Brain microvascular endothelial cell (primary cell): ENCODE measurements at places on chromosomes 1 and 21.

DNA sequence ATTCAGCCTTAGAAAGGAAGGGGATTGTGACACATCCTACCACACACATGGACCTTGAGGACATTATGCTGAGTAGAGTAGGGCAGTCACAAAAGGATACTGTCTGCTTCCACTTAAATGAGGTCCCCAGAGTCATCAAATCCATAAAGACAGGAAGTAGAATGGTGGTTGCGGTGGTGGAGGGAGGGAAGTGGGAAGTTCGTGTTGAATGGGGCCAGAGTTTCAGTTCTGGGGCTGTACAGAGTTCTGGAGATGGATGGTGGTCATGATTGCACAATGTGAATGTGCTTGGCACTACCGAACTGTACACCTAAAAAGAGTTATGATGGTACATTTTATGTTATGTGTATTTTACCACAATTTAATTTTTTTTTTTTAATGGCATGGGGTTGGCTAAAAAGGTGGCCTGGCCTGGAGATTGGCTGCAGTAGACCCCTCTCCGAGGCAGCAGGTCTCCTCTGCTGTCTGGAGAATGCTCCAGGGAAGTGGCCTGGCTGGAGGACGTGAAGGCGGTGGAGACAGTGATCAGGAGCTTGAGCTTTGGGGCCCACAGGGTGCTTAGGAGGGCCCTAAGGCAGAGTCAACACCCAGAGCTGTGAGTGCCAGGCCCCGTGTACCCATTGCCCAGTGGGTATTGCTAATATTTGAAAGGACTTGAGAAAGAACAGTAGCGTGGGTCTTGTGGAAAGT, 30.4 kb downstream of the IFNGR2 start:
- no peak for DNase-seq

- no peak for DNase-seq
Measured at GRCh38 chr1:91684481-91685196, 184.0 kb downstream of the CDC7 start.

GRCh38 chr1:116179964-116180363, 68.8 kb downstream of the MAB21L3 start:
- DNase-seq: no peak

DNA sequence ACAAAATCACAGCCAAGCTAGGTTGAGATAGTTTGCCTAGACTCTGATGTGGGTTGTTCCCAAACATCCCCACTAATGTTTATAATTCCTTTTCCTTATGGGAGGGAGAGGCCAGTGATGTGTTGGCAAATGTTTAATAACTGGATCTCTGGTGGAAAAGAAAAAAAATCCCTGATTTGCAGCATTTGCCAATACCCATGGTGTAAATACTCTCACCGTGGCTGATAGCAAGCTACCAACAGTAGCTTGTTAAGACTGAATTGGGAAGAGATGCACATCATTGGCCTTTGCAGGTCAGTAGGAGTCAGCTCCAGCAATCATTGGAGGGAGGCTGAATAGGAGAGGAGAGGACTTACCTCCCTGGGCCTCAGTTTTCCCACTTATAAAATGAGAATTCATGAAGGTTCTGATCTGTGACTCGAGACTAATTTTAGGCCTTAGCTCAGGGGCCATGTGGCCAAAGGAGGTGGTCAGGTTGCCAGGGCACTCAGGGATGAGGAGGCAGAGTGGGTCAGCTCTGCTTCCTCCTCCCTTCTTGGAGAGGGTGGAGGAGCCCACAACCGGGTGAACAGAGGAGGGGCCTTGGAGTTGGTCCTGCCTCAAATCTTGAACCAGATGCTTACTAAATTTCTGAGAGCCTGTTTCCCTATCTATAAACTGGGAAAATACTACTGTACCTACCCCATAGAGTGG, 20.0 kb upstream of the SCMH1 start:
- no peak for DNase-seq

DNA sequence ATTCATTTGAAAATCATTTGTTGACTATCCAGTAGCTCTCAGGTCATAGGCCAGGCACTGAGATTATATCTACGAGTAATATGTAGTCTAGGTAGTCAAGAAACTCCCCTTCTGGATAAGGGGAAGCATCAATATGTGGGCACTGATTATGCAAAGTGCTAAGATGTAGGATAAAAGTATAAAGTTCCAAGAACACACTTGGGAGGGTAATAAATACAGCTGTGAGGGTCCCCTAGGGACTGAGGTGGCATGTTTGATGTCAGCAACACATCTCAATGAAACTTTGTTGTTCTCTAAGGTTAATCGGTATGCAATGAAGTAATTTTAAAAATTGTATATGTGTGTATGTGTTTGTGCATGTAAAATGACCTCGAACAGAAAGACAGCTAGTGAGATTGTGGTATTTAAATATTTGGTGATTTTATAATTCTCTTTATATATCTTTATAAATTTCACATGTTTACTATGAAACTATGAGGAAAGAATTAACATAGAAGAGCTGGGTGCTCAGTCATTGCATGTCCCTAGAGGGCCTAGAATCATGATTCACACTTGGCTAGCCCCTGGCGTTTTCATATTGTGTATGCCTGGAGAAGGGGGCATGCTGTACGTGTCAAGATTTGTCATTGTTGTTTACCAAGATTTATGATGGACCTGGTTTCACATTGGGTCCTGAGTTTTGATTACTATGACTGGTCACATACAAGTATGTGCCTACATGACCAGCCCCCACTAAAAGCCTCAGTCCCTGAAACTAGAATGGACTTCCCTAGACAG, 140.1 kb upstream of the DUSP10 start:
- DNase-seq: no peak

DNA sequence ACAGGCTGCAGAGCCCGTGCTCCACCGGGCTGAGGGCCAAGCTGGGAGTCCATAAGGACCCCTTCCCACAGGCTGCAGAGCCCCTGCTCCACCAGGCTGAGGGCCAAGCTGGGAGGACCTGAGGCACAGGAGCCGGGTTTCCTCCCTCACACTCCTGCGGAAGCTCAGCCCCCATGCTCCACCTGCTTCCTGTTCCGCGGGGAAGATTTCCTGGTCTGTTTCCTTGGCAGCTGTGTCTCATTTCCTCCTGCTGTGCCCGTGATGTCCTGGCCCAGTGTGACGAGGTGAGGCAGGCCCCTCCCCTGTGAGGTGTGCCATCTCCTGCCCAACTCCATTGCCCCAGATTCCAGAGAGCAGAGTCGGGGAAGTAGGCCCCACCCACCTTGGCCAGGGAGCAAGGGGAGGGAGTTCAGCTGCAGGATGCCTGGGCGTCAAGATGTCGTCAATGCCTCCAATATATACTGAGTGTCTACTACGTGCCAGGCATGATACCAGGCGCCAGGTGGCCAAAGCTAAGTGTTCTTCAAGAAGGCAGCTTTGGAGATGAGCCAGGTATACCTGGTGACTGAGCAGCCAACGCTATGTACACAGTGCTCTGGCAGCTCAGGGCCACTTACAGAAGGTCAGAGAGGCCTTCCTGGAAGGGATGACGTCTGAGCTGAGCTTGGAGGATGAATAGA, 58.8 kb downstream of the NAV1 start:
- no peak for DNase-seq

DNA sequence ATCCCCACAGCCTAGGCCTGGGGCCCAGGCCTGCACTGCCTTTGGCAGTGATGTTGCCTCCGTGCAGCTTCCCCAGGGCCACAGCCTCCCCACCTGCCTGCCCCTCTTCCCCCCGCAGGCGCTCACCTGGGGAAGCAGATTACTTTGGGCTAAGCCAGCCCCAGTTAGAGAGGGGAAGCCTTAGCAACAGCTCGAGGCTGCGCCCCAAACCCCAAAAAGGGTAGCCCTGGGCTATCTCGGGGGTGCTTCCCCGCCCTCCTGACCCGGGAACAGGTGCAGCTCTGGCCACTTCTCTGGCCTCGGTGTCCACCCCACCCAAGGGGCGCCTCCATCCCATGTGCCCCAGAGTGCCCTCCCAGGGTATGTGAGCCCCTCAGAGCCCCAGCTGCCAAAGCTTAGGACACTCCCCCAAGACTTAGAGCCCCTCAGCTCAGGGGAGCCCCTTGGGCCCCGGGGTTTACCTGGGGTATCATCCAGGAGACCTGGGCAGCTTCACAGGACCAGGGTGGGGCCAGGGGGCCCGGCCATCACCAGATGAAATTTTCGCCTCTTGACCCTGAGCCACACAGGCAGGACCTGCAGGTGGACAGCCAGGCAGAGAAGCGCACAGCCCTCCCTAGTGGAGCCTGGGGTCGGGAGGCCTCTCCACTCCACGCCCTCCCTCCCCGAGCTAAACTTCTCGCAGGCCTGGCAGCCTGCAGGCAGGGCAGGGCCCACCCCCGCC, 3.3 kb upstream of the TTC34 start:
- no peak for DNase-seq

- no peak for DNase-seq
Measured at GRCh38 chr1:89287181-89288050, 14.8 kb upstream of the GBP5 start.

- DNase-seq: no peak
Measured at GRCh38 chr1:76254104-76255030, 179.8 kb downstream of the ST6GALNAC3 start.

GRCh38 chr21:36162631-36163030, 6.0 kb downstream of the DOP1B start:
- no peak for DNase-seq

DNA sequence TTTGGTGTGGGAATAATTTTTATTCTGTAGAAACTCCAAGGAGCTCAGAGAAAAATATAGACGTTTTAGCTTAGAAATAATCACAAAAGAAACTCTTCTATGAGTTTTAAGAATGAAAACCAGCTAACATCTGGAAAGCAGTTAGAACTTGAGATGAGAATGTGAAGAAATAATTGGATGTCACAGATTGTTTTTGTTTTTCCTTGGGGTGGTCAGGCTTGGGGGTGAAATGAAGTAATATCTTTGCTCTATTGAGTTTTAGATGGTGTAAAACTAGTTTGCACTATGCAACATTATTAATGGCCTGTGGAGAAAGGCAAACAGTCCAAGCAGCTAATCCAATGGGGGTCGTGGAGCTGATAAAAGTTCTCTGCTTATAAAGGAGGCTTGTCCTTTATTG, 101.2 kb downstream of the FMN2 start:
- no peak for DNase-seq

GRCh38 chr1:3003941-3004270, 17.4 kb upstream of the ACTRT2 start:
- DNase-seq: no peak

GRCh38 chr1:179318491-179318890, 24.9 kb downstream of the SOAT1 start:
- no peak for DNase-seq

GRCh38 chr1:42847721-42848460, 1.5 kb downstream of the ZNF691 start:
- no peak for DNase-seq

DNA sequence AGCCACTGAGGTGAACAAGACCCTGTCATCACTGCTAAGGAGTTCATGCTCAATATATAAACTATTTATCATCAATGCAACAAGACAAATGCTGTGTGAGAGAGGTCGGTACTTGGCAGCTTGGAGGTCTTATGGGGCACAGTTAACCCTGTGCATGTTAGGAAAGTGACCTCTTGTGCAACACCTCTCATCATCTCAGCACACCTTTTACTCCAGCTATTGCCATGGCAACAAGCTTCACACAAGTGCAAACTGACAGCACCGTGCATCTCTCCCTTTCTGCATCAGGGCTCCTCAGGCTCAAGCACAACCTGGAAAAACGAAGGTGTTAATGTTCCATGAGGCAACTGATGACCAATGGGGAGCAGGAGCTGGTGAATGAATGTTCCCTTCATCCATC, 14.7 kb upstream of the MYSM1 start:
- DNase-seq: no peak

DNA sequence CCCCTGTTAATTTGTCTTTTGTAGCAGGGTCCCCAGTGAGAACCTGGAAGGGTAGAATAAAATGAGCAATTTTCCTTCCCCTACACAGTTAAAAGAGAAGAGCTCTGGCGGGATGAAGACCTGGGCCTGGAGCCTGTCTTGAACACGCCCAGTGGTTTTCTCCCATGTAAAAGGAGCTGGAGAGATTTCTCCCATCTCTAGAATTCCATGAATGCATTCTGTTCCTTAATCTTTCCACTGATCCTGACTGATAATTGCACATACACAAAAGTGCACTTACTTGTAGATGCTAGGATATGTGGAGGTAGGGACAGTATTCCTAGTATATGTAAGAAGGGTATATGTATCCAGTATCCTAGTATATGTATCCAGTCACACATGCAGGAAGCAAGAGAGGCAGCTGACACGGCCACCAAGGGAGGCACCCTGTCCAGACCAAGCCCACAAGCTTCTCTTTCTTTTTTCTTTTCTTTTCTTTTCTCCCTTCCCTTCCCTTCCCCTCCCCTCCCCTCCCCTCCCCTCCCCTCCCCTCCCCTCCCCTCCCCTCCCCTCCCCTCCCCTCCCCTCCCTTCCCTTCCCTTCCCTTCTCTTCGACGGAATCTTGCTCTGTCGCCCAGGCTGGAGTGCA, 11.9 kb upstream of the PKNOX1 start:
- no peak for DNase-seq

GRCh38 chr1:199913318-199913717, 114.2 kb upstream of the NR5A2 start:
- no peak for DNase-seq

- DNase-seq: no peak
Measured at GRCh38 chr1:47635597-47635996, 197.8 kb downstream of the FOXD2 start.

- DNase-seq: no peak
Measured at GRCh38 chr1:31327381-31327780, 30.5 kb downstream of the ZCCHC17 start.

DNA sequence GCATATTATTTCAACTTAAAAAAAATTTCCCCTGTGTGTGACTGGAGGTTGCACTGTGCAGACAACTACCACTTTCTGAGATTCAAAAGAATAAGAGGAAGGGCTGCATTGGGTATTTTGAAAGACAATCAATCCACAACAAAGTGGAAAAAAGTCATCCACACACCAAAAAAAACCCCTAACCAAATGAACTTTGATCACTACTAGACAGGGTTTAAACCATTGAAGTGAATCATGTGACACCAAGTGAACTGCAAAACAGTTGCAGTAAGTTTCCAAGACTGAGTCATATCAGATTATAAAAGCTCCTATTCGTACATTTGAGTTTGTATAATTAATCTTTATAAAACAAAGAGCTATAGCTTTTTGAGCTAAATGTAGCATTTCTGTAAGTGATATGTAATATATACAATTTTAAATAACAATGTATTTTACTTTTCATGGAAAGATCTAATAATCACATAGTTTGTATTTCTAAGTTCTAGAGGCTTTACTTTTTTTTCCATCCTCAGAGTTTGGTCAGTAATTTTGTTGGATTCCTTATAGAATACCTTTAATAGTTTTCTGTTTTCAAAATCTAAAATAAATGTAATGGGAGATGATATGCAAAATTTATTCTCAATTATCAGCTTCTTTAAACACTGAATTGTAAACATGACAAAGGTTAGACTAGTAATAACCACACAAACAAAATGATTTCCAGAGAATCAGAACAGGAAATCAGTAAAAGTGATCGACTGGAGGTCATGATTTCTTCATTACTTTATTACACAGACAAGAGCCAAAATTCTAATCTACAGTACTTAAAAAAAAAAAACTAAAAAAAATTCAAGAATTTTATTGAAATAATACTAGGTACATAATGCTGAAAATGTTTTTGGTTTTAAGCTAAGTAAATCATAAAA, 50.5 kb upstream of the GFI1 start:
- peak; percentile 18 for DNase-seq
